ENCODE measurements at places on chromosomes 11 and 22.

DNA sequence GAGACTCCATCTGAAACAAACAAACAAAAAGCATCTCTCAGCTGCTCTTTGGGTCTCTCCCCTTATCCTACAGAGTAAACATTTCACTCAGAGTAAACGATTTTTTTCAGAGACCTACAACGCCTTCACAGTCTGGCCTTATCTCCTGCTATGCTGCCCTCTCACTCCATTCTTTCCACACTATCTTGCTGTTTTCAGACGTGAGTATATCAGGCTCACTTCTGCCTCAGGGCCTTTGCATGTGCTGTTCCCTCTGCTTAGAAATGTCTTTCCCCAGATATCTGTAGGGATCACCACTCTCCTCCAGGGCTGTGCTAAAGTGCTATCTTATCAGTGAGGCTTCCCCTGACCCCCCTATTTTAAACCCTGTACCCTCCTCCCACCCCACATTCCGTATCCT lies 6.5 kb downstream of the RIBC2 start:
- no peak for DNase-seq

GRCh38 chr22:43272869-43273318 lies 70.3 kb downstream of the SCUBE1 start:
- no peak for DNase-seq

DNA sequence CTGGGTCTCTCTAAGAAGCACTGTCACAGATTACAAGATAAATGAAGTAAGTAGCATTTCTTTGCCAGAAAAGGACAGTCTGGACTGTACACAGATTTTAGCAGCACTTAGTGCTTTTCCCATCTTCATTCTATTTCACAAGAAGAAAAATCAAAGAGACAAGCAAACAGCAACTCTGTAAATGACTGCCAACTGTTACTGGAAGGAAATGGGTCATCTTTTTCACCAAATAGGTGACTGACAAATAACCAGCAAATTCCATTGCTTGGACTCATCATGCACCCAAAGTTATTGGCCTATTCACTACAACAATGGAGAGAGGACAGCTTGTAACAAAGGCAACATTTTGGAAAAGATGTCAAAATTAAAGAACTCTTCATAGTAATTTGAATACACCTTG lies 28.9 kb upstream of the CARD18 start:
- peak; percentile 63 for DNase-seq

- no peak for DNase-seq
These were observed 102.2 kb upstream of the NNMT start for GRCh38 chr11:114193730-114194679.

GRCh38 chr11:116874251-116874650 lies 36.8 kb upstream of the APOA1 start:
- DNase-seq: no peak

Data from AG10803 (cell line).